ENCODE measurements at places on chromosomes 4 and X.

DNA sequence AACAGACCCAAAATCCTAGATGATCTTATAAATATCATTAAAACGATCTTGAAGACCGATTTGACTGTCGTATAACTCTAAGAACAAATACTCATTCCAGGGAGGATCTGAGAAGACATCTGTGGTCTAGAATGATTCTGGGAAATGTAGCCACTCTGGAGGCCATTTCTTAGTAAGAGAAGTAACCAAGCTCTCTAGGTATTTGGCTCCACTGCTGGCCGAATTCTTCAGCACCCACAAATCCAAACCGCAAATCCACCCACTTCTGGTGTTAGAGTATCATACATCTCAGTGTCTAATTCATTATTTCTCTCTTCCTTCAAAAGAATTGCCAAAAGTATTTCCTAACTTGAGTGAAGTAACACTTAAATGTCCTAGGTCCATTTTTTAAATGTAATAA, 23.9 kb downstream of the KLHL5 start:
- DNase-seq = no peak

- no peak for DNase-seq
Measured at GRCh38 chr4:25552580-25553271, 102.9 kb upstream of the SLC34A2 start.

DNA sequence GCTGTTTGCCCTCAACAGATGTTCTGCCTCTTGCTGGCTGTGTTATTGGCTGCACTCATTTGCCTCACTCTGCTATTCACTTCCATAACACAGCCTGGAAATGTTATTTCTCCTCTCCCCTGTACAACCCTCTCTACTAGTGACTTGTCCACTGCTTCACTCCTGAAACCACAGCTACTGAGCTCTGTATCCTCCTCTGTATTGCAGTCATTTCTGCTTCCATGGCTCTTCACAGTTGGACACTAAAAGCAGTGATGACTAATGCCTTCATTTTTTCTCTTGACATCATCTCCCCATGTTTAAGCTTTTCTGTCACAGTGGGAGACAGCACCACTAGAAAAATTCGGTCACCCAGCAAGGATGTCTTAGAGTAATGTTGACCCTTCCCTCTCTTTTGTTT, 123.0 kb upstream of the PPP1R2C start:
- DNase-seq = no peak

DNA sequence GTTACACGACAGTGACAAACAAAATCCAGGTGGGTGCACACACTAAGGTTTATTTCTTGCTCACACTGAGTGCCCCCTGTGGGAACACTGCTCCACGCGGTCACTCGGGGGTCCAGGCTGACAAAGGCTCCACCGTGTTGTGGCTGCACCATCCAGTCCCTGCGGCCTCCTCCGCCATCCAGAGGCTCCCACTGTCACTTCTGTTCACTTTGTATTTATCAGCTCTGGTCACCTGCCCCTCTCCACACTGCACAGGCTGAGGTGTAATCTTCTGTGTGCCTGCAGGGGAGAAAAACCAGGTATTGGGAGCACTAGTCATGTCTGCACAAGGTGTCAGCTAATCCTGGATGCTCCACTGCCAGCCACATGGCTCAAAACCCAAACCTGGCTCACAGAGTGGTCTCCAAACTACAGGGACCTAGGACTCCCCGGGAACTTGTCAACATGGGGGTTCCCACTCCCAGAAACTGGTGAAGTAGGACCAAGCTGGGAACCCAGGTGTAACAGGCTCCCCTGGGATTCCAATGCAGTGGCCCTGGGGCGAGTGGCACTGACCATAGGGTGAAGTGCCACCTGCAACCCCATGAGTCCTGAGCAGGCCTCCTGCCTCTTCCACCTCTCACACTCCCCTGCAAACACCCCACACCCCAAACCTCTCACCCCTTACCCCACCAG, 25.5 kb downstream of the HMX1 start:
- DNase-seq = no peak

GRCh38 chr4:23412701-23413100, 477.1 kb downstream of the PPARGC1A start:
- DNase-seq = no peak

GRCh38 chrX:16125520-16126149, 2.3 kb downstream of the GRPR start:
- DNase-seq = no peak

GRCh38 chr4:139971111-139971510, 182.9 kb downstream of the MAML3 start:
- DNase-seq = no peak
